CD4-positive, alpha-beta T cell treated with Interleukin-4 for 4 hours (primary cell): ENCODE measurements at places on chromosomes 16 and 17.
A peak's percentile ranks its signal among the peaks of the same experiment; 100 is the strongest.

DNA sequence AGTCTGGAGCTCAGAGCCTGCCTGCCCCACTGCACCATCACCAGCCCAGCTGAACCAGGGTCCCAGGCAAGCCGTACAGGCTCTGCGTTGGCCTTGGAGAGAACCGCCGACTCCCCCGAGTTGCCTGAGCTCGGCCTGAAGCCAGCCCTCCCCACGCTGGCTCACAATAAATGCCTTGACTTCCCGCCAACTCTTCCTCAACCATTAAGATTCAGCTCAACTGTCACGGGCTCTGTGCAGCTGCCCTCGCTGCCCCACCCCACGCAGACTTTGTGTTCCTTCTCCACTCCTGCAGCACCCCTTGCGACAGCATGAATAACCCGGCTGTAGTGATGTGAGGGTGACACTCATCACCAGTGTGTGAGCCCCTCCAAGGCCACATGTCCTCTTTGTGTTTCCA is 4.8 kb upstream of the QPRT start:
- no peak for DNase-seq

GRCh38 chr17:80195671-80196529 is 24.2 kb downstream of the SGSH start:
- peak; percentile 49 for DNase-seq

DNA sequence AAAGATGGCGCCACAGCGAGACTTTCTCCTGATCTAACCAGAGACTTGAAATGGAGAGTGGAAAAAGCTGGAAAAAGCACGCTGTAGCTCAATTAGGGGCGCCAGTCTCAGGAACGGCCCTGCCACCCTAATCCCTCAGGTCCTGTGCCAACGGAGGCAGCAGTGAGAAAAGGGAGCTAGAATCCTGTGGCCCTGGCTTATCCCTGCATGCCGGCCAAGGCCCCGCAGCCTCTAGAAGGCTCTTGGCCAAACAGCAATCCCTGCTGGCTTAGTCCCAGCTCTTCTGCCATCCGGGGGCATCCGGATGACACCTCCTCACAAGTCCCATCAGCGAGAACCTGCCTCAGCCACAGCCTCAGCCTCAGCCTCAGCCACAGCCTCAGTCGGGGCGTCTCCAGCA is 69.8 kb downstream of the MRM3 start:
- DNase-seq, result no peak

GRCh38 chr16:31453255-31454204 is 5.8 kb upstream of the ARMC5 start:
- DNase-seq, result no peak

- DNase-seq, result no peak
Measured at GRCh38 chr17:49201481-49201927, 8.9 kb downstream of the GNGT2 start.

DNA sequence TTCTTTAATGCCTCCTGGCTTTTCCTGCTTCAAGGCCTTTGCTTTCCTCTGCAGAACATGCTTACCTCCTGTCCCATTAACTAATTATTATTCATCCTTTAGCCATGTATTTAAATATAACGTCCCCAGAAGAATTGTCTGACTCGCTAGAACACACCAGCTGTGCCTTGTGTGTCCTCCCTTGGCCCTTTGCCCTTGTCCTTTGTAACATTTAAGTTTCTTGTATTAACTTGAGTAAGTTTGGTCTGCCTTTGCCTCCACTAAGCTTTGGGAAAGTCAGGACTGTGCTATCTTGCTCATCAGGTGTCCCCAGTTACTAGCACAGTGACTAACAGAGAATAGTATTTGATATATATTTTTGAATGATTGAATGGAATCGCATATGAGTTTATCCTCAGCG is 29.6 kb upstream of the ABCA9 start:
- no peak for DNase-seq

GRCh38 chr17:80474961-80475909 is 1.2 kb downstream of the NPTX1 start:
- DNase-seq, result no peak

- DNase-seq, result no peak
Measured at GRCh38 chr16:12300945-12301500, 324.5 kb downstream of the SNX29 start.

DNA sequence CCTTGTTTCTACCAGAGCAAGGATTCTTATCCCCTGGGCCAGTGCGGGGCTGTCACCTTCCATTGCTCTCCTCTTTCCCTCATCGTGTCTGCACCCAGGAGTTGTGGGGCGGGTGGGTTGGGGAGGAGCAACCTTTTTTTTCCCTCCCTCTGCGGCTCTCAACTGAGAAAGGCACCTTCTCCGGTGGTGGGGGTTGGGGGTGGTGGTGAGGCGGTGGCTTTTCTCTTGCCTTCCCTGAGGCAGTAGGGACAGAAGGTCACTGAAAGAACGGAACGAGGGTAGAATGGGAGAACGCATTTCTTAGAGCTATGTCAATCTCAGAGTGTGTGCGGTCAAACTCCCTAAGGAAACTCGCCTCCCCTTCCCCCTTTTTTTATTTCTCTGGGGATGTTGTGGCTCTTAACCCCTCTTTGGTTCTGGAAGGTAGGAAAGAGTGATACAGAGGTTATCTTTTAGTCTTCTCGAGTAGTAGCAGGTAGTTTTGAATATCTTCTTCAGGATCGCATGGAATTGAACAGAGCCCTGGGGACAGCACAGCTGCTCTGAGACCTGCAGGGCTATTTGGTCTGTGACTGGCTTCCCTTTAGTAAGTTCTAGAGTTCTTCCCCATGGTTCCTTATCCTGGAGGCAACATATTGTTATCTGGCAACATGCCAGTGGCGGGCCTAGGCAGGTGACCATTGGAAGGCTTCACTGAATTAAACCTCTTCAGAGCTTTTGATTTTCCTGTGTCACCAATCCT is 994 bp downstream of the CLTC start:
- DNase-seq, result peak; percentile 44

DNA sequence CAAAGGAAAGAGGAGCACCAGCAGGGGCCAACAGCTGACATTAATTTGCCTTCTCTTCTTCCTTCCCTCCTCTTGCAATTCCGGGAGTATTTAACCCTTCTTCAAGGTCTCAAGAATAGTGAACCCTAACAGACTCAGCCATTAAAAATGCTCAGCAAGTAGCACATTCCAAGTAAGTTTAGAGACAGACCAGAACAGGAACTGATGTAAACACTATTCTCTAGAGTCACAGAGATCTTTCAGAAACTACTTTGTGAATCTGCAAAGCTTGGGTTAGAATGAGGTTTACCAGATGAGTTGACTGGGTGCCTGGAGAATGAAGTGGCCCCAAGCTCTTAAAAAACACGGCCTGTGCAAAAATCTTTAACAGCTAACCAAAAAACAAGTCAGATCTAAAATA is 50.9 kb downstream of the TEX2 start:
- no peak for DNase-seq

- no peak for DNase-seq
Measured at GRCh38 chr16:48462106-48462740, 77.0 kb upstream of the SIAH1 start.

- no peak for DNase-seq
Measured at GRCh38 chr16:59122262-59122537, 388.1 kb upstream of the GOT2 start.

DNA sequence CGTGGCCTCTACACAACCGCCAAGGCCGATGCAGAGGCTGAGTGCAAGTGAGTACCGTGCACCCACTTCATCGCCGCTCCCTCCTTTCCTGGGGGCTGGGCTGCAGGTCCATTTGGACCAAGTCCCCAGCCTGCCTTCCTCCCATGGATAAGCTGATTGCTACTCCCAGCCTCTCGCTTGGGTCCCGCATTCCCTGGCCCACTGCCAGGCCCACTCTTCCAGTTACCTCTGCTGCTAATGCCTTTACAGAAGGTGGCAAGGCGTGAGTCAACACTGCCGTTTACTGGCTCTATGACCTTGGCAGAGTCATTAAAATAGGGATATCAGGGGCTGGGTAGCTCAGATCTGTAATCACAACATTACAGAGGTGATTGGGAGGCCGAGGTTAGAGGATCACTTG is 11.2 kb downstream of the SULT1A2 start:
- DNase-seq, result no peak

DNA sequence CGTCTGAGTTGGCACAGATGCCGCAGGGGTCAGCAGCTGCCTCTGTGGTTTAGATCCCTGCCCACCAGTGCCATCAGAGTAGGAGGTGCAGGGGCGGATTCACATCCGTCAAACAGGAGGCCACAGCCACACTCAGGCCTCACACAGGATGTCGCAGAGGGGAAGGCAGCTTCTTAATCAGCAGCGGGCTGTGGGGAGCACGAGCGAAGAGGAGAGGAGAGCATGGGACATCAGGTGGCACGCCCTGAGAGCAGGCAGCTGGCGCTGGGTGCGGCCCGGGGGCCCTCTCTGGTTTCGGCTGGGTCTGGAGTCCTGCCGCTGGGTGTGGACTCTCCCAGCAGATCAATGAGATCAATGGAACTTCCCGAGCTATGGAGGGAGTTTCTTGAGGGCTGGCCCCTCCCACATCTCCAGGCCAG is 9.6 kb downstream of the LLGL2 start:
- DNase-seq, result peak; percentile 69

DNA sequence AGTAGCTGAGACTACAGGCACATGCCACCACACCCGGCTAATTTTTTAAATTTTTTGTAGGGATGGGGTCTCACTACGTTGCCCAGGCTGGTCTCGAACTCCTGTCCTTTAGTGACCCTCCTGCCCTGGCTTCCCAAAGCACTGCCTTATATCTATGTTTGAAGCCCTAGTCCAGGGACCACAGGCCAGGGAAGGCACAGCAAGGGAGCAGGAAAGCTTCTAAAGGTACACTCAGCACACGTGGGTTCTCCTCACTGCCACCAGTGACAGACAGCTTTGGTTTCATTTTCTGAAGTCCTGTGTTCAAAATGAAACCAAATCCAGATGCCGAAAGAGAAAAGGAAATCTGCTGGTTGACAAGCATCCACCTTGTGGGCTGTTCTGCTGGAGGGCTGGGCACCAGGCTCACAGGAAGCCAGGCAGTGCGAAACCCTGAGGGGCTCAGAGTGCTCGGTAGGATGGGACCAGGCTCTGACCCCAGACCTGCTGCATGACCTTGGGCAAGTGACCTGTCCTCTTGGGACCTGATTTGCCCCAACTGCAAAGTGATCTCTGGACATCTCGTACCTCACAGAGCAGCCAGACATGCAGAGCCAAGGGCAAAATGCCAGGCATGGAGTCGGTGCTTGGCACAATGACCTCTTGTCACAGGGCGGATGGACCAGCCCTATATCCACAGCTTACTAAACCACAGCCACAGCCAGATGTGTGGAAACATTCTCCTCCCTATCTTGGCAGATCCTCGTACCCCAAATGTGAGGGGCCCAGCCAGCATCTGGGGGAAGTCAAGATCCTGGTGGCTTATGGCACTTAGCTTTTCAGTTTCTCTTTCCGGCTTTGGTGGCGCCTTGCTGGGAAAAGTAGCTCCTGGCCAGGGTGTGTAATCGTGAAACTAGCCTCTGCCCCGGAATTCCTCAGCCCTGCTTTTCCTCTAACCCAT is 2.8 kb upstream of the SOCS1 start:
- DNase-seq, result peak; percentile 65

DNA sequence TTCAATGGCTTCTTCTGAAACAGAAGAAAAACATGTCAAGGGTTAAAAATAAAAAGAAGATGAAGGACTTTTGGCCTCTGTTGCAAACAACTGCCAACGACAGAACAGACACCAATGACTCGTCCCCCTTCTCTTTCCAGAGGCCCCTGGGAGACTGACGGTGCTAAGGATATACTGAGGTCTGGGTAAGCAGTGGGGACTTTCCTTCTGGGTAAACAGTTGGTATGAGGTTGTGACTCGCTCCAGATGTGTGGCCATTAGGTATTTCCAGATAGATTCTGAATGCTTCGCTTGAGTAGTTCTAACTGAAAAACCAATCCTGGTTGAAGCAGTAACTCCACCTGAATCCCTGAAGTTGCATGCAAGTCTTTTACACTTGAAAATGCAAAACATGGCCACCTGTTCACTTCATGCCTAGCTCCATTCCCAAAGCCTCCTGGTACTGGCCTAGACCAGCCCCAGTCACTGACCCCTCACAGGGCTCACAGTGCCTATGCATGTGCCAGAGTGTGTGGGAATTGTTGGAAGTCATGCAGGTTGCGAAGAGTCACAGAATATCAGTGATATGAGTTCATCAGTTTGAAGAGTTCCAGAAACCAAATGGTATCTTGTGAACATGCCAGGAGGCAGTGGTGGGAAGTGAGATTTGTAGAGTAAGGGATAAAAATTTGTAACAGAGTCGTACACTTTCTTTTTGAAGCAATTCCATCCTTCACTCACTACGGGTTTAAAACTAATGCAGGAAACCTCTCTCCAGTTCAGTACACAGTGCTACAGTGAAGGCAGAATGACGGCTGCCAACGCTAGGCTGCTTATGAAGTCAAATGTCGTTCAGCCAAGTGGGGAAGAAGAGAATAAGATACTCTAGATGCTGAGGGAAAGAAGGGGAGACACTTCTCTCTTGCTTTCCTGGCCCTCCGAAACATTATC is 217.8 kb downstream of the ZFHX3 start:
- DNase-seq, result no peak

GRCh38 chr16:48499923-48500381 is 110.0 kb downstream of the N4BP1 start:
- DNase-seq, result no peak

DNA sequence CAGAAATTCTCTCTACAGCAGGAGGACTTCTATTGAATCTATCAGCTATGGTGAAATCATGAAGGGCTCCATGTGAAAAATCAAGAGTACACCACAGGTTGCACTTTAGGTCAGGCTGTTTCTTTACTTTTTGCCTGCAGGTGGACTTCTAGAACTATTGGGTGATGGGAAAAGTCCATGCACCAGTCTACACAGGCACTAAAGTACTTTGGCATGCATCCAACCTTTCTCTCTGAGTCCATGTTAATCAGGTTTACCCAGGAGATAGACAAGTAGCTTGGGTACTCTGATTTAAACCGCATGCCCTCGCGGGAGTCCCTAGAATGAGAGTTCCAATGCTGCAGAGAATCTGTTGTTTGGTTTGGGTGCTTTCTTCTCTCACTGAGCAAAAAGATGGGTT is 9.1 kb upstream of the ANKFN1 start:
- DNase-seq, result no peak

DNA sequence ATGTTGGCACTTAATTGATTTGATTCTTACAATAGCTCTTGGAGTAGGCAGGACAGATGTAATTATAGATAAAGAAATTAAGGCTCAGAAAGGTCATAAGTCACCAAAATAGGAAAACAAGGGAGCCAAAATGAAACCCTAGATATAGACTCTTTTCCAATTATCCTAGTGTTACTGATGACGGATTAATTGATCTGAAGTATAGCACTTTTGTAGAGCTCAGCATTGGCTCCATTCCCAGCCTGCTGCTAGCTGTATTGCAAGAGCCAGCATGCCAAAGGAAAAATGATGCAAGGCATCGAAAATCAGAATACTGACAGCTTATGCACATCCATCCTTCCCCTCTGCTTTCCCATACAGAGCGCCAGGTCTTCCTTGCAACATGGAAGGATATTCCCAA is 21.6 kb upstream of the RASL10B start:
- no peak for DNase-seq

DNA sequence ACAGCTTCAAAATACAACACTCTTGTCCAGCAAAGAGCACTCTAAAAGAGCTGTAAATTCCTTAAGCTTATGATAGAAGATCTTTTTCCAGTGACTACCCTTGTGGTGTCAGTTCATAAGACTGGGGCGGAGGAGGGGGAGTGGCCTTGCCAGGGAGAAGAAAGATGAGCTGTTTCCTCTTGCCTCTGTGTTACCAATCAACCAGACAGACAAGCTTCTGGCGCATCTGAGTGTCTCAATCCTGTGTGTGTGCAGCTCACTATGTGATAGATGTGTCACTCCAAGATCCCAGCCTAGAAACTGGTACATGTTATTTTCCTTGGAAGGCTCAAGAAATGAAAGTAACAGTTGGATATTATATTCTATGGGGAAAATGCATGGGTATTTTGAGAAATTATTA is 167.4 kb upstream of the CACNG3 start:
- no peak for DNase-seq
